ENCODE measurements at places on chromosomes 7 and 10.

DNA sequence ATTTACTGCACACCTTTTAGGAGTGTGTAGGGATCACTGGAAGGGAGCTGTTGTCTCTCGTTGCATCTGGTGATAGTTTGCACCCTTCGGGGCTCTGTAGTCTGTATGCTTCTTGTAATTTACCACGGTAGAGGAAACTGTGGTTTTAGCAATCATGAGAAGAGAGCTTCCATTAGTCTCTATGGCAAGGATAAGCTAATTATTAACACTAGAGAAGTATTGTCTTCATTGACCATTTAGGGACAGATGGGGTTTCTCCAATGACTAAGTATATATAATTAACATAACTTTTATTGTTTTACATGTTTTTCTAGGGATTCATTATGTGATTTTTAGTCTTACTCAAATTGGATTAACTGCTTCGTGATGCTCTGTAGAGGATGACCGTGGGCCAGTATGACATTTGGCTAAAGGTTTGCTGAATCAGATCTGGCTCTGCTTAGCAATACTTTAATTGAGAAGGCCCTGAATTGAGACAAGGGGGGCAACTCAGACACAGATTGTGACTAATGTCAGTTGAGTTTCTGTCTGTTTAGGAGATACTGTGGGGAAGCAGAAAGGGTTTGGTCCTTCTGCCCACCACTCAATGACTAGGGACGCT lies 8.7 kb downstream of the SLC18A2 start:
- no peak for DNase-seq

DNA sequence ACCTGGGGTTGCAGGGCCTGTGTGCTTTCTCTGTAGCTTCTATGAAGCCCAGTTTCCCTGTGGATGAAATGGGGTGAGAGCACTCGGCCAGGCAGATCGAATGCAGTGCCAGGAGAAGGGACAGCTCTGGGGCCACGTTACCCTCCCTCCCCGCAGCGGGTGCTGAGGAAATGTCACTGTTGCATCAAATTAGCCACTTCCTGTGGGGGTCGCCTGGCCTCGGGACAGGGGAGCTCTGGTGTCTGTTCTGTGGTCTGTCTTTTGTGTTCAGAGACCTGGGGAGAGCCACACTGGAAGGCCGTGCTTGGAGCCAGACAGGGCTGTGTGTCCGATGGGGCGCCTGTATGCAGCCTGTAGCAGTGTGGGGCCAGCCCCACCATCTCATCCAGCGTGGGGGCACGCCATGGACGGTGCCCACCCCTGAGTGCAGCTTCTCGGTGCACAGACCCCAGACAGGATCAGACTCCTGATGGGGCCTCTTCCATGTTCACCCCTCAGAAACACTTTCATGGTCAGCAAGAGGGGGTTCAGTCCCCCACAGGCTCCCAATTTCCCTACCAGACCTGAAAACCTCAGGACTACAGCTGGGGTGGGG lies 13.6 kb downstream of the TTYH3 start:
- no peak for DNase-seq

DNA sequence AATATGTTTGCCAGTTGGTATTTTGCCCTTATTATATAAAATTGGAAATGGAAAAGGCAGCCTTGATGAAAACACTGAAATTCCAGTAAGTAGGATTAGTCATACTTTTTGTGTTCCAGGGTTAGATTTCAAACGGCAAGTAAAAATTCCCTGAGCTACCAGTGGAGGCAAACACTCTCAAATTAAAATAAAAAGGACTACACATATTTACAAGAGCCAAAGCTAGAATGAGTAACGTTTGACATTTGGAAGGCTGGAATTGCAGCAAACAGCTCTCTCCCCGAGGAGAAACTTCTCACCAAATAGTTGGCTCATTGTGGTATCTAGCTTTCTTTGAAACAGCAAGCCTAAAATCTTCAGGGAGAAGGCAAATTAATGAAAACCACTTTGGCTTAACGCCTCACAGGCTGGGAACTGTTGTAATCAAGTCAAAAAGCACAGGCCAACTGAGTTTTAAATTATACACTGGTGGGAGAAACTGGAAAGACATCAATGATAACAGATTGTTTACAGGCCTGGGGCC lies 288.4 kb downstream of the SNX13 start:
- DNase-seq, result no peak

GRCh38 chr10:59865101-59865500 lies 41.3 kb downstream of the CCDC6 start:
- no peak for DNase-seq

DNA sequence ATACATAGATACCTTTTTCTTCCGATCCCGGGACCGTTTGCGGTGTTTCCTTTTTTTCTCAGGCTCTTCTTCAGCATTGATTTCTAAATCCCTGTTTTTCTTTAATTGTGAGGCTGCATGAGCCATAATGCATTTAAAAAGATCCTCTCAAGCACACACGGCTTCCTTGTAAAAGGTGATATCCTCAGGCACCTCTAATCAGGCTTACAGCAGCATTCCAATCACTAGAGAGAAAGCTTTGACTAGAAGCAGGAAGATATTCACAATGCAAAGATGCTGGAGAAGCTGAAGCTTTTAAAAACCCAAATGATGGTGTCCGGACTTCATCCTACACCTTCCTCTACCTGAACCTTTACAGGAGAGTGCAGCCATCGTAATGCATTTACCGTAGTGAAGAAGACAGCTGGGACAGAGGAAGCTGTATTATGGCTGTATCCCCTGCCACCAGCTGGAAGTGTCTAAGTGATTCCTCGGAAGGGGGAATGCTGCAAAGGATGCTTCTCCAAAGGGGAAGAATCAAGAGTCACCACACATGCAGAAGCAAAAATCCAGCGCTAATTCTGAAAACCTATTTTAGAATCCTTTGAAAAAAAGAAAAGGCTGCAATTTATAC lies at the start of gene ANK3:
Gene ANK3, minus strand, starts transcription at position 463 of the 613 bp plus-strand sequence. Its CDS starts 337 bp downstream, at position 126.
- no peak for DNase-seq

- DNase-seq, result no peak
These were observed 128.6 kb downstream of the ADCY1 start for GRCh38 chr7:45702751-45703150.

DNA sequence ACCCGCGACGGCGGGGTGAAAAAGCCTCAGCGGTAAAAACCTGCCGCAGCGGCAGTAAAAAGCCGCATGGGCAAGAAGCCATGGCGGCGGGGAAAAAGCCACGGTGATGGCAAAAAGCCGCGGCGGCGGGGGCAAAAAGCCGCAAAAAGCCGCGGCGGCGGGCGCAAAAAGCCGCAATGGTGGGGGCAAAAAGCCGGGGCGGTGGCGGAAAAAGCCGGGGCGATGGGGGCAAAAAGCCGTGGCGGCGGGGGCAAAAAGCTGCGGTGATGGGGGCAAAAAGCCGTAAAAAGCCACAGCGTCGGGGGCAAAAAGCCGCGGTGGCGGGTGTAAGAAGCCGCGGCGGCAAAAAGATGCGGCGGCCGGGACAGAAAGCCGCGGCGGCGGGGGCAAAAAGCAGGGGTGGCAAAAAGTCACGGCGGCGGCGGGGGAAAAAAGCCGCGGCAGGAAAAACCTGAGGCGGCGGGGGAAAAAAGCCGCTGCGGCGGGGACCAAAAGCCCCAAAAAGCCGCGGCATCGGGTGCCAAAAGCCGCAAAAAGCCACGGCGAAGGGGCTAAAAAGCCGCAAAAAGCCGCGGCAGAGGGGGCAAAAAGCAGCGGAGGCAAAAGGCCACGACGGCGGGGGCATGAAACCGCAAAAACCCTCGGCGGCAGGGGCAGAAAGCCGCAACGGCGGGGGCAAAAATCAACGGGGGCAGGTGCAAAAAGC lies 488.5 kb downstream of the ZNF33B start:
- DNase-seq, result no peak

DNA sequence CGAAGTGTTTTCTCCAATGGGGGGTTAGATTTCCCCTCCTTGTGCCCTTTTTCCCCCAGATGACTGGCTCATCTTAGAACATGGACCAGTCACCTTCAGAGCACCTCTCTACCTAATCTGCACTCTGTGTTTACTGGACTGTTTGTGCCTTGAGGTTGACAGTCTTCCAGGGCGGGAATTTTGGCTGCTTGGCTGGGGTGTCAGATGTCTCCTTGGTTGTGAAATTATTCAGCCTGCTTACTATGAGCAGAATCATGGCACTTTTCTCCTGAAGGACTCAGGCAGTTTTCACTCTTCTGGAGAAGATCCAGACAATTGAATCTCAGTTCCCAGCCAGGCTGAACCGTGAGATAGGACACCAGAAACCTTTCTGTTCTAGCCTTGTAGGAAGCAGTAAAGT lies 60.3 kb upstream of the NFKB2 start:
- no peak for DNase-seq

DNA sequence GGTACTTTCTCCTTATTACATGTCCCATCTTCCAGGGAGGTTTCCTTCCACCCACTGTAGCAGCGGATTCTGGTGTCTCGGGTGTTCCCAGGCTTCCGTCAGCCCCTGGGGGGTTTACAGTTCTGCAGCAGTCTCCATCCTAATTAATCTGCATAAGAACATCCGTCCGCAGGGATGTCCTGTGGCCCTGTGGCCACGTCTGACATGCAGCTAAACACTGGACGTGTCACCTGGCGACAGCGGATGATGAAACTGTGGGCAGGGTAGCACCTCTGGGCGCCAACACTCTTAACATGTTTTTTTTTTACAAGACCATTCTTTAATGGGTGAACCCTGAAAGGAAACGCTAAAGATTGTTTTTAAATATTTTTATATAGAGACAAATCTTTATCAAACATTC lies 58.2 kb downstream of the DIP2C start:
- DNase-seq, result no peak

DNA sequence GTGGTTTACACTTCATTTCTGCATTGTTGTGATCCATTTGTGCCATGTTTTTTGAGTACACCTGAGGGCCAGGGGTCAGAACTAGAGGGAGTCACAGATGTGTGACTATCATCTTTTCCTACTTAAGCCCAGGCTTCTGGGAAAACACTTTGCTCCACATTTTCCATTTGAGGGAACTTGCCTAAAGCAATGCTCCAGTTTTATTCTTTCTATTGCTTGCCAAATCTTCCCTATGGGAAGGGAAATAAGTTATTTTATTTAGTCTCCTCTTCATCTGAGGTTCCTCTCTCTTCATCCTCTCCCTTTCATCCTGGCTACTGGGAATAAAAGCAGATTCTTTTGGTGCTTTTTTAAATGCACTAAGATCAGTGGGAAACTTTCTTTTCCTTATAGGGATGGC lies 179.9 kb upstream of the PRSS58 start:
- DNase-seq, result no peak

- no peak for DNase-seq
These were observed 21.4 kb downstream of the CREB5 start for GRCh38 chr7:28433699-28434219.

Data from stimulated activated CD4-positive, alpha-beta T cell treated with anti-CD3 and anti-CD28 coated beads, Interleukin-15, amount 100 ng/mL, for 1 hour (primary cell).